Stimulated activated naive CD8-positive, alpha-beta T cell treated with anti-CD3 and anti-CD28 coated beads, Interleukin-15, Interleukin-2, amounts not matched to agents 100 U/mL and 50 U/mL, for 24 hours (primary cell): ENCODE measurements at places on chromosomes 2 and 18.

DNA sequence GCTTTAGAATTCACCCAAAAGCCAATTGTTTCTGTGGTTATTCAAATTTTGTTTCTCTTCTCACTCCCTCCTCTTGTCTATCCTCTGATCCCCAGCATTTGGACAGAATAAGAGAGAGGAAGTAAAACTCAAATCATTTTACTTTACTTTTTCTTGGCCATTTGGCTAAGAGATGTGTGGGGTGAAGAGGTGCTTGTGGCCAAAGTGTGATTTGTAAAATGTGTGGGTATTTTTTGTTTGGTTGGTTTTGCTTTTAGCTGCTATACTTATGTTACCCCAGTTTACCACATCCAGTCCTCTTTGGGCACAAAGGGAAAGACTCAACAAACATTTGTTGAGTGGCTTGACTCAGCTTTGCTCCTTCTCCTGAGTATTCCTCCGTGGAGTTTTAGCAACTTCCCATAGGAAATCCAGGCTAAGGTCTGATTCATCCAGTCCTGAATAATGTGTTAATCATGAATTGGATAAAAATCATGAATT lies 109.1 kb upstream of the CYP1B1 start:
- DNase-seq: no peak

DNA sequence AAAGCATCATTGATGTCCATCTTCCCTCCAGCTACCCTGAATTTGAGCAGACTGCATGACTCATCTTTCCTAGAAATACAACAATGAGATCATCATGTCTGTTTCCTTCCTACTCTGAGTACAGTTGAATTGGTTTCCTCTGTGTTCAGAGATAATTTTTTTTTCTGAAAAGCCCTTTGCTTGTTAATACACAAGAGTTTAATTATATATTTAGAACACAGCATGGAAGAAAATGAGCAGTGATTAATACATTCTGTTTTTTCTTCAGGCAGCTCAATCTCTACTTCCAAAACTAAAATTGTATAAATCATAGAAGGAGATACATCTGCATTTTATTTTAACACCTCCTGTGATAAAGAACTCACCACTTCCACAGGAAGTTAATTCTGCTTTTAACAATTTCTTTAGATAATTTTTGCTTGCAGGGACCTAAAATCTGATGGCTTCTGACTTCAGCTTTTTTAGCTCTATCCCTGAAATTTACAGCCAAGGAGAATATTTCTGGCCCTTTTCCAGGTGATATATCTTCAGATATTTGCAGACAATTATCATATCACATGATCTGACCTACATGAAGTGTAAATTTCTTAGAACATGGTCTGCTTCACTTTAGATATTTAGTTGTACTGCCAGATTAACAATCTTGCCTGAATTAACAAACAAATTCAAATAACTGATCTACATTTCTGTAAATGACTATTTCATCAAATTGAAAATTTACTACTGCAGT lies 249.0 kb downstream of the TRIB2 start:
- DNase-seq: no peak

- no peak for DNase-seq
Measured at GRCh38 chr18:63430526-63430925, 8.2 kb upstream of the VPS4B start.

GRCh38 chr2:110678457-110679336 lies 834 bp upstream of the BUB1 start:
- DNase-seq: peak; percentile 34

DNA sequence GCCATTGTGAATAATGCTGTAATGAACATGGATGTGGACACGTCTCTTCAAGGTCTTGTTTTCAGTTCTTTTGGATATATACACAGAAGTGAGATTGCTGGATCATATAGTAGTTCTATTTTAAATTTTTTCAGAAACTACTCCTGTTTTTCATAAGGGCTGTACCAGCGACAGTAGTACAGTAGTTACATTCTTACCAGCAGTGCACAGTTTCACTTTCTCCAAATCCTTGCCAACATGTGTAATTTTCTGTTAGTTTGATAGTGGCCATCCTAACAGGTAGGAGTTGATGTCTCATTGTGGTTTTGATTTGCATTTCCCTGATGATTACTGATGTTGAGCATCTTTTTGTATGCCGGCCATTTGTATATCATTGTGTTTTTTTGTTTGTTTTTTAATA lies 81.7 kb downstream of the EPC2 start:
- no peak for DNase-seq

DNA sequence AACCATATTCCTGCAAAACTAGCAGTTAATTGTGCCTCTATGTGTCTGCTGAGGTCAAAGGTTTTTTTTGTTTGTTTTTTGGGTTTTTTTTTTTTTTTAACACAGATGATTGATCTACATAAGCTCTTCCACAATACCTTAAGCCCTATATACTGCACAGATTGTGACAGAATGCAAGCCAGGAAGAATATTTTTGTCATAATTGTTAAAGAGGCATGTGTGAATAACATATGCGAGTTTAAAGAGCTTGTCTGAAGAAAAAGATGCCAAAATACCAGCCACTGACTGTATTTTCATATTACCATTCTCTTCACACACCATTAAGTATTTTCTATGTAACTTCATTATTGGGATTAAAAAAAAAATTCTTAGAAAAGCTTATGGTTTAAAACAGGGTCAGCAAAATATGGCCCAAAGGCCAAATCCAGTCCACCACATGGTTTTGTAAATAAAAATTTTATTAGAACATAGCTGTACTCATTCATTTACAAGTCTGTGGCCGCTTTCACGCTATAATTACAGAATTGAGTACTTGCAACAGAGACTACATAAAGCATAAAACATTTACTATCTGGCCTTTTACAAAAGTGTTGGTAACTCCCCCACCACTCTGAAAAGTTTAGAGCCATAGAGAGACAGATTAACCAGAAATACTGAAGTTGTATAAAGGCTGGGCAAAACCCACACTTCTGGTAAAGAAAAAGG lies 89.9 kb downstream of the TRIP12 start:
- DNase-seq: no peak
